ENCODE measurements at places on chromosomes 13 and 19.

GRCh38 chr19:4980067-4980466 lies 11.2 kb downstream of the KDM4B start:
- no peak for DNase-seq

DNA sequence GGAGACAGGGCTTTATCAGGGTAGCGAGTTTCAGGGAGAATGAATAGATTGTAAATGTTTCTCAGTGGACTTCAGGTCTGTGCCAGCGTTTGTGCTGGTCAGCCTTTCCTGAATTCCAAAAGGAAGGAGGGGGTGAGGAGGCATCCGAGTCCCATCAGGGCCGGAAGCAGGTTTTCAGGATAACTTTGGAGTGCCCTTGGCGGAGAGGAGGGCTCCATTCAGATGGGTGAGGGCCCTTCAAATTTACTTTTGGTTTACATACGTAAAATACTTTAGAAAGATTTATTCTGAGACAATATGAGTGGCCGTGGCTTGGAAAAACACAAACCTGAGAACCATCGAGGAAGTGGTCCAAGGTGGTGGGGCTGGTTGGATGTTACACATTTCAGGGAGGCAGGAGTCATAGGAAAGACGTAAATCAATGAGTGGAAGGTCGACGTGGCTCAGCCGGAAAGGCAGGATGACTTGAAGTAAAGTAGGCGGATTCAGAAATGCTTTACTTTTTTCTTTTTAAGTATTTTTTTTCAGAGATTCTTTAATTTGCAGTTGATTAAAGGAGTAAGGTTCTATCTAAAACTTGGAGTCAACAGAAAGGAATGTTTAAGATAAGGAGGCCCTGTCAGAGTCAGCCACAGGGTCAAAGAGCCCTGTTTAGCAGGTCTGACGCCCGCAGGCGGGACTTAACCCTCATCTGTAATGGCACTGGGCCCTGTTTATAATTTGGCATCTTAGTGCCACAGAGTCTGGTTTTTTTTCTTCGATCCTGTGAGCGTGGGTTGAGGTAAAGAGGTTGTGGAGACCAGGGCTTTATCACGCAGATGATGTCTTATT lies 32.8 kb downstream of the ATP11A start:
- no peak for DNase-seq

DNA sequence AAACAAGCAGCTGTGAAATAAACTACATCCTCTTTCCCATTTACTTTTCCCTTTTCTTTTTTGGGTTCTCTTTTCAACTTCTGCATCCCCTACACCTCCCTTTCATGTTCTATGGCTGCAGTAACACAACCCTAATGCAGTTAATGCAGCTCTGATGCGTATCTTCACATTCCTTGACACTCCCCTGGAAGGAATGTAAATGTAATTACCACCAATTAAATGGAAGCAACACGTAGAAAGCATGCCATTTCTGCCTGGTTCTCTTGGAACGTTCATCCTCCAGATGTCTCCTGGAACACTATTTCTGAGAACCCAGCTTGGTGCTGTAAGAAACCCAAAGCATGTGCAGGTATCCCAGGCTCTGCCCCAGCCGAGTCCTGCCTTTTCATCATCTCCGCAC lies 166.8 kb upstream of the FREM2 start:
- no peak for DNase-seq

GRCh38 chr13:111663953-111664421 lies 343.5 kb downstream of the TEX29 start:
- no peak for DNase-seq

DNA sequence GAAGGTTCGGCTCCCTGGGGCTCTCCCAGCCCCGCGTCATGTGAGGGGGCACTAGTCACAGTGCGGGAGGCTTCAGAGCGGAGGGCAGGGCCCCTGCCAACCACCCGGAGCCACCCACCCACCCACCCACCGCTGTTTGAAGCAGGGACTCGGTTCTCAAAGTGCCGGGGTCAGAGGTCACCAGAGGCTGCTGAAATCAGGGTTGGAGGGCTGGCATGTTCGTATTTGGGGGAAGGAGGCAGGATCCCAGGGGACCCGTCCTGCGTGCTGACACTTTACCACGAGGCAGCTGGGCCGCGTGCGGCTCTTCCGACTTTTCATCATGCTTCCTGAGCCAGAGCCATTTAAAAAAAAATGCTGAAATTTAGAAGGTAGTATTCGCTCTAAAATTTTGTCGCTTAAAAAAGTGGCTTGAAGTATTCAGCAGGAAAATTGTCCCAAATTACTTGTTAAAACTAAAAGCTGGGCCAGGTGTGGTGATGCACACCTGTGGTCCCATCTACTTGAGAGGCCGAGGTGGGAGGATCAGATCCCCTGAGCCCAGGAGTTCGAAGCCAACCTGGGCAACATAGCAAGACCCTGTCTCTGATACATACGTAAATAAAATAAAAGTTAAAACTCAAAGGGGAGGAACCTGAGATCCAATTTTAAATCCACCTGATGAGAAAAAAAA lies 21.2 kb downstream of the ATP11A start:
- DNase-seq = no peak

- no peak for DNase-seq
Measured at GRCh38 chr13:97226013-97226412, 3.9 kb downstream of the MBNL2 start.

- no peak for DNase-seq
Measured at GRCh38 chr13:108030769-108031168, 184.6 kb downstream of the LIG4 start.

- DNase-seq = peak; percentile 17
Measured at GRCh38 chr19:56838024-56838908, 2.3 kb downstream of the PEG3 start.

DNA sequence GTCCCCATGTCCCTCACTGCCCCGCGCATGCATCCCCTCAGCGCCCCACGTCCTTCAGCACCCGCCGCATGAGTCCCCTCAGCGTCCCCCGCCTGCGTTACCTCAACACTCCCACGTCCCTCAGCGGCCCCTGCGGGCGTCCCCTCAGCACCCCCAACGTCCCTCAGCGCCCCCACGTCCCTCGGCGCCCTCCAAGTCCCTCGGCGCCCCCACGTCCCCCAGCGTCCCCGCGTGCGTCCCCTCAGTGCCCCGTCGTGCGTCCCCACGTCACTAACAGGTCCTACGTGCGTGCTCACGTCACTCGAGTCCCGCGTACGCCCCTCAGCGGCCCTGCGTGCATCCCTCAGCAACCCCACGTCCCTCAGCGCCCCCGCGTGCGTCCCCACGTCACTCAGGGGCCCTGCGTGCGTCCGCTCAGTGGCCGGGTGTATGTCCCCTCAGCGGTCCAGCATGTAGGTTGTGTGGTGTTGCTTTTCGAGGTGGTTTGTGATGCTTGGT lies 19.5 kb upstream of the GAS6 start:
- no peak for DNase-seq

DNA sequence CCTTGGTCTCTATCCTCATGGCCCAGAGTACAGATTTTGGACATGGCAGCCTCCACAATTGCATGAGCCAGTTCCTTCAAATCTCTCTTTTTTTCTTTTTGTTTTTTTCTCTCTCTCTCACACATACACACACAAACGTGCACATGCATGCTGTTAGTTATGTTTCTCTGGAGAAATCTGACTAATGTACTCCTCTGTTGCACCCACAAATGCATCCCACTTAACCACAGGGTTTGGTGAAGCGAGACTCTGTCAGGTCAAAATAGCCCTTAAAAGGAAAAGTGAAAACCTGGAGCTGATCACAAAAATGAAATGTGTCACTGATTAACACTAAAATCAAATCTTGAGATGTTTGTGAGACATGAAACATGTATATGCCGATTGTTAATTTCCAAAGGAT lies 374.6 kb upstream of the ARGLU1 start:
- DNase-seq = no peak

DNA sequence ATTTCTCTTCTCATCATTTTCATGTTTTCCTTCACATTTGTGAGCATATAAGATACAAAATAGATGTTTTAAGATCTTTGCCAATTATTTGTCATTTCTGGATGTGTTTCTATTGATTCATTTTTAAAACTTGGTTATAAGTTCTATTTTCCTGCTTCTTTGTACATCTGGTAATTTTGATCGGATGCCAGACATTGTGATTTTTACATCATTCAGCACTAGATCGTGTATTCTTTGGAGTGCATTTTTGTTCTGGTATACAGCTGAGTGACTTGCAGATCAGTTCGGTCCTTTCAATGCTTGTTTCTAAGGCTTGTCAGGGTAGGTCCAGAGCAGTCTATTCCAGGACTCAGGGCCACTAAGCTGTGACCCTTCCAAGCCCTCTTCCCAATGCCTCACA lies 198.2 kb downstream of the KLF12 start:
- no peak for DNase-seq

DNA sequence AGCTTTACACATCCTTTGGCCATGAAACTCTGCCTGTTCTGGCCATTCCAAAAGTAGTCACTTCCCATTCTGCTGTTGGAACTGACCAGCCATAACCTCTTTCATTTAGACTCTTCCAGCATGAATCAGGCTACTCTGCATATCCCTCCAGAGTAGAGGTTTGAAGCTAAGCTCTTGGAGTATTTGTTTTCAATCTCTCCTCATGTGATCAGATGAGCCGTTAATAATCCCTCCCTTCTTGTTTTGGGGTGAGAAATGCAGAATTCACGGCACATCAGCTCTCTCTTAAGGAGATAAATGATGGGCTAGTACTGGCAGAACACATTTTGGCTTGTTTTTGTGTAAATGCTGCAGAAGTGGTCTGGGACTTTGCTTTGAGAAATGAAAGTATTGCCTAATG lies 519.9 kb downstream of the PCDH17 start:
- DNase-seq = no peak

DNA sequence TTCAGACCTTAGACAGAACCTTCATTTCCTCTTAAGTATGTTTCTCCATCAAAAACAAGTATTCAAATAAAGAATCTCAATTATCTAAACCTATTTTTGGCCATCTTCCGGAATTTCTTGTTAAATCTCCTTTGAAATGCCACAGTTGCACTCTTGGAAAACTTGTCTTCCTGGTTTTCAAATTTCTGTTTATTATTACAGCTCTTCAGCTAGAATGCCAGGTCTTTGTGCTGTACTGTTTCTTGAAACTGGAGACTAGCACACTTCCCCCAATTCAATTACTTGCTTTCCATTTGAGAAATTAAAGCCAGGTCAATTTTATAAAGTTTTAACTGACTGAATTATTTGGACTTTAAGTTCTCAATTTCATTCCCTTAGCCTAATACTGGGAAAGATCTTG lies 10.2 kb downstream of the KCNRG start:
- DNase-seq = no peak

DNA sequence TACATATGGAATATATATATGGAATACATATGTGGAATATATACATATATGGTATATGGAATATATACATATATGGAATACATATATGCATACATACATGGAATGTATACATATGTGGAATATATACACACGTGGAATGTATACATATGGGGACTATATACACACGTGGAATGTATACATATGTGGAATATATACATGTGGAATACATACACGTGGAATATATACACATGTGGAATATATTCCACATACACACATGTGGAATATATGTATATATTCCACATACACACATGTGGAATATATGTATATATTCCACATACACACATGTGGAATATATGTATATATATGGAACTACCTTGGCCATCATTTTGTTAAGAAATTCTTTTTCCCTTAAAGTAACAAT lies 31.1 kb downstream of the ZNF571 start:
- no peak for DNase-seq

GRCh38 chr13:74217811-74218210 lies 83.6 kb upstream of the KLF12 start:
- no peak for DNase-seq

DNA sequence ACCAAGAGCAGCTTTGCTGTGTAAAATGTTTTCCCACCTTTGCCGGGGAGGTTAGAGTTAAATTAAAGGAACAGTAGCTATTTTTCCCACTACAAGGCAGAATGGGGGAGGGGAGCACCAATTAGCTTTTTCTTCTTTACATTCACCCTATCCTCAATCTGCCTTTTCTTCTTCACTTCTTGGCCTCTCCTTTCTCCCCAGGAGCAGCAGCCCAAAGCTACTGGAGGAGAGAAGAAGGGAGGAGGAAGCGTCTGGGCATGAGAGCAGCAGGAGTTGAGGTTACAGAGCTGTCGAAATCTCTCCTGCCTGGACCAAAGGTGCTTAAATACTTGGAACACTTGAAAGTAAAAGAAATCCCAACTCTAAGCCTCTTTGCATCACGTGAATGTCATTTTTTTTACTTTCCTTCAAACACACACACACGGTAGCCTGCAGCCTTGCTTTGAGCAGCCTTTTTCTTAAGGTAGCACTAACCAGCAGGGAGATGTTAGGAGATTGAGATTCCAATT lies 39.0 kb upstream of the WASF3 start:
- no peak for DNase-seq

DNA sequence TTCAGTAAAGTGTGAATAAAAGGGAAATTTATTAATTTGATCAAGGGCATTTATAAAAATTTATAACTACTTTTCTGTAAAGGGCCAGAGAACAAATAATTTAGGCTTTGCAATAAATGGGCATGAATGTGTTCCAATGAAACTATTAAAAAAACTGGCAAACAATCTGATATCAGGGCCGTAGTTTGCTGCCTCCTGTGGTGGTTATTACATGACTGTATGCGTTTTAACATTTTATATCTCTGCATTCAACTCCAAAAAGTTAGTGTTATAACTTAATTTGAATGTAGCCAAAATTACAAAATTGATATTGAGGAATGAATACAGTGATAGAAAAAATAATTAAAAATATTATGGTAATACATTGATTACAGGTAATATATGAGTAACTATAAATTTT lies 80.5 kb upstream of the POSTN start:
- DNase-seq = no peak

DNA sequence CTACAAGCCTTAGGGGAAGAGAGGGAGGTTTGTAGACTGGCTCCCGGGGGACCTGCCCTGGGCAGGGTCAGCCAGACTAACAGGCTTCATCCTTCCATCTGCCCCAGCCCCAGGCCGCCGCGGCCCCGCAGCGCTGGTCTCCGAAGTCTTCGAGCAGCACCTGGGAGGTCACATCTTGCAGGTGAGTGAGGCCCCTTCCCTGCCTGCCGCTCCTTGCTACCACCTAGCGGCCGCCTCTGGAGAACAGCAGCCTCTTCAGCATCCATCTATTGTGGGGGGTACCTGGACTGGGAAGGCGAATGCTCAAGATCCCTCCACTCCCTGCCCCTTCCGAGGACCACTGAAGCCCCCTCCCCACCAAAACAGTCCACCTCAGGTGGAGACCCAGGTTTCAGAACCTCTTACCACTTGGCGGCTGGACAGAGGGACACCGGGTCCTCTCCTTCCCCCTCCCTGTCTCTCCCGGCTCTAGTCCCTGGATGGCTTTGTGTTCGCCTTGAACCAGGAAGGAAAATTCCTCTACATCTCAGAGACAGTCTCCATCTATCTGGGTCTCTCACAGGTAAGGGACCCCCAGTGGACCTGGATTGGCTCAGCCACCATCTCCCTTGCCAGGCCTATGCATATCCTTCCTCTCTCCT lies 12.7 kb downstream of the NPAS1 start:
- peak; percentile 85 for DNase-seq

DNA sequence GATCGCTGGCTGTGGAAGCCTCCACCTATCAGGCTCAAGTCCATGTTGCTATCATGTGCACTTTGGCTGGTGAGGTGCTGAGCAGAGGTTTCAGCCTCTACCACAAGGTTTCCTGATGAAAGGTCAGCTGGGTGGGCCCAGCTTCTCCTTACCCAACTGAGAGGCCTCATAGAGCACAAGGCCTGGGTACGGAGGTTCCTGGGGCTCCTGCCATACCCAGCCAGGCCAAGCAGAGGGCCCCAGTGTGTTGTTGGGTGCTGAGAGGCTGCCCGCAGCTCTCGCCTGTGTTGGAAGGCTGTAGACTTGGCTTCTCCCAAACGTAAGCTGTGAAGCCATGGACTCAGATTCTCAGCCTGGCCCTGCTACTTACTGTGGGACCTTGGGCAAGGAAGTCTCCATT lies 28.2 kb downstream of the ACTN4 start:
- DNase-seq = no peak

GRCh38 chr13:80314711-80315653 lies 25.9 kb downstream of the SPRY2 start:
- DNase-seq = no peak
